Activated naive CD4-positive, alpha-beta T cell treated with anti-CD3 and anti-CD28 coated beads, Interleukin-2, amount 10 ng/mL, durations not matched to agents 7 days and 5 days (primary cell): ENCODE measurements at places on chromosomes 5 and 9.

- DNase-seq = no peak
Observed at GRCh38 chr5:132365213-132365612, 4.3 kb upstream of the SLC22A5 start.

DNA sequence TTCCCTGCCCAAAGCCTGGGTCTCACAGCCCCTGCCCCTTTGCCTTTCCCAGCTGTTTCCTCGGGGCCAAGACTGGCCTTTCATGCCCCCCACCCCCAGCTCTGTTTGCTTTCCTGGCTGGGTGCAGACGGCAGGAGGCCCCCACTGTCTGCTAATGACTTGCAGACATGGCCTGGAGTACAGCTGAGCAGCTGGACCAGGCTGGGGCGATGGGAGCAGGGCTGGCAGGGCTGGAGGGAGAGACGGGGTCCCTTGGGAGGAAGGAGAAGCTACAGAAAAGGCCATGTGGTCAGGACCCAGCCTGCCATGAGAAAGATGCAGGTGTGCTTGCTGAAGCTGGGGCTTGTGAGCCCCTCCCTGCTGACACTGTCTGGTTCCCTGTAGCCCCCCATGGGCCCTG, 28.3 kb upstream of the GFPT2 start:
- DNase-seq = no peak

GRCh38 chr5:65882278-65882677, 44.1 kb upstream of the ERBIN start:
- no peak for DNase-seq

- DNase-seq = no peak
Observed at GRCh38 chr9:128689293-128689774, 312 bp downstream of the SET start.

- DNase-seq = no peak
Observed at GRCh38 chr5:77560677-77561263, 68.7 kb upstream of the WDR41 start.

DNA sequence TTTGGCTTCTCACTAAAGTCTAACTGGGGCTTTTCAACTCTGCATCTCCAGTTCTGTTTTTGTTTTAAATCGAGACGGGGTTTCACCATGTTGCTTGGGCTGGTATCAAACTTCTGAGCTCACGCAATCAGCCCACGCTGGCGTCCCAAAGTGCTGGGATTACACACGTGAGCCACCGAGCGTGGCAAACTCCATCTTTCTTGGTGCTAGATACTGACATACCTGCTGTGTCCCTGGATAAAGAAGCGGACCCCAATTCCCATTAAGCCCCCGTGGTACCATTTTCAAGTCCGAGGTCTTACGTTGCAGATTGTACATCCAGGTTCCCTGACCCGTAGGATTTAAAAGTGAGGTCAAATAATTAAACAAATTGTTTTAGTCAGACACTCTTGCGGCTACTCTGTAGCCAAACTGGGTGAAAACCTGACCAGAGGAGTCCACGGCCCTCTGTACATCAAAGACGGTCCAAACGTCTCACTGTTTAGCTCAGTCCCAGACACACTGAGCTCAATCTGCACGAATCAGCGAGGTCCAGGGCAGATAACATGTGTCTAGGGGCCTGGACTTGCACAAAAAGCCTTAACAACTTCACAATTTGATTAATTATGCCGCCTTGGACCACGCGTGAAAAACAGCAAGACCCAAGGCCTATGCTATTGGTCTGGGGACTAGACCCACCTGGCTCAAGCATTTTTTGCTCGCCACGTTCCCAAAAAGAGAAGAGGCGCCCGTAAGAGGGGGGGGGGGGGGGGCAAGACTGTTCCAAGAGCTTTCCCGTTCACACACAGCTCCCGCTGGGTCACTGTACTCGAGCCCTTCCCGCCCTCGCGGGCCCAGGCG, 727 bp upstream of the DNAJA1 start:
- DNase-seq = no peak

GRCh38 chr5:101160002-101160401, 256.9 kb upstream of the ST8SIA4 start:
- no peak for DNase-seq

- DNase-seq = no peak
Observed at GRCh38 chr5:160133071-160133917, 14.0 kb upstream of the PWWP2A start.

- no peak for DNase-seq
Observed at GRCh38 chr9:81669041-81669651, 20.2 kb downstream of the TLE1 start.

DNA sequence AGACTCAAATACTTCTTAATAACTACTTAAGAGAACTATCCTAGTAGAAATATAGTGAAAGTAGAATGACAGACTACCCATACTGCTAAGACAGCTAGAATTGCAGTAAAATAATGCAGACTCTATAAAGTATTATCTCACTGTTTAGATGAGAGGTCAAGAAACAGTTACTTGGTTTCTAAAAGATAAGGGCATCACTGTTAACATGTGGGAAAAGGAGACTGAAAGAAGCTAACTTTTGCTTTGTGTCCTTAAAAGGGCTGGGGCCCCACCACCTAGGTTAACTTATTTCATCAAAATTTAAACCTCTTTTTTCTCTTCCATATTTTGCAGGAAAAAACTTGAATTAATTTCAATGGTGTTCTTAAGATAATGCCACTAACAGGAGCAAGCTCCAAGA, 204.3 kb downstream of the CNTLN start:
- no peak for DNase-seq

GRCh38 chr5:81066102-81066501, 105.9 kb downstream of the RASGRF2 start:
- no peak for DNase-seq
